ENCODE measurements at places on chromosomes 16 and 17. TPM values are rescaled to one million over a fixed set of nuclear protein-coding genes. Genes with fewer than 3 reads are reported as not detected.

ZNF785 gene
- total RNA-seq: 29.1 TPM

CBX4 gene
- 28.3 TPM for total RNA-seq

PIK3R5 gene
- 8.4 TPM for total RNA-seq

CREBBP gene
- total RNA-seq: 100 TPM

FBXW10 gene
- total RNA-seq: 0.64 TPM

SYCE1L gene
- total RNA-seq: 5.9 TPM

SSTR5 gene
- total RNA-seq: not detected

MPV17L gene
- 14.3 TPM for total RNA-seq

GLIS2 gene
- 6.7 TPM for total RNA-seq

DNA sequence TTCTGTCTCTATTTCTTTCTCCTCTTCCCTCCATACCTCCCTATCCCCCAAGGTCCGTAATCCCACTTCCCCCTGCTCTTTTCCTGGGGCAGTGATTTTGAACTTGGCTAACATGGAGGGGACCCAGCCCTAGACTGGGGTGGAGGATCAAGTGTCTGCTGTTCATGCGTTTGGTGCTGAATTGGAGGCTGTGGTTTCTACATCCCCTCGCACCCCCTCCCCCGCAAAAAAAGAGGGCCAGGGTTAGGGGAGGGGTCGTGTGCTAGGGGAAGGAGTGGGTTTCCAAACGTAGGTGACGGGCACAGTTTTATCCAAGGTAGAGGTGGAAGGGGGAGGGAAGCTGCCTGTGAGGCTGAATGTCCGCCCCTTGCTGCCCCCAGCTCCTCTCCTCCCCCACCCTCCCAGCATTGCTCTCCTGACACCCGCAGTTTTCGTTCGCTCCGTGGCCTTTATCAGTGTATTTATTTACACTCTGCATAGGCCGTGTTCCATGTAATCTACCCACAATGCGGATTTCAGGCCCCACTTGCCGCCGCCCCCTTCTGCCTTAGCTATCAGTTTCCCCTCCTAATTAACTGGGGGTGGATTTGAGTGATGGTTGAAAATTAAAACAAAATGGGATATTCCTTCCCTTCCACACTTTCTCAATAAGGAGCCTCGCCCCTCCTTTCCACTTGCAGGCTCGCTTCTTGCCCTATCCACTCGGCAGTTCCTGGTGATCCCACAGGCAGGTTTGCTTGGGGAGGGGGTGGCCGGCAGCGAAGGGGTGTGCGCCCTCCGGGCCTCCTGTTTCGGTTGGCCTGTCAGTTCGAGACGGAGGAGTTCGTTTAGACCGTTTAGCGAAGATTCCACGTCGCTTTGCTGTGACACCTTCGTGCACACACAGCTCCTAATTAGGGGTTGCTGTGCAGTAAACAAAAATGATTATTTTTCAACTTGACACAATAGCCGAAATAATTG lies 2.0 kb downstream of the GNAO1 start:
- no peak for DNase-seq

DNA sequence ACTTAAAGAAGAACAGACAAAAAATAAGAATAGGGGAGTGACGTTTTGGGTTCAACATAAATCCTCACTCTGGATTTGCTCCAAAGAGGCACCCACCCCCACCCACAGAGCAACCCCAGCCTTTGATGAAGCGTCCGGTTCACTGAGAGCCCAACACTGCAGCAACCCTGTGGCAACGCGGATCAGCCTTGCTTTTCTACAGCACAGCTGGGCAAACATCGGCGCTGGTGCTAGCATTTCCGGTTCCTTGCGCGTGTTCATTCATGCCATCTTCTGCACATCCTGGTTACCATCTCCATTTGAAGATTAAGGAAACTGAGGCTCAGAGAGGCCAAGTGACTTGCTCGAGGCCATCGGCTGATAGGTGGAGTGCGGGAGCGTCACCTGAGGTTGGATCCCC lies 8.7 kb upstream of the GINS2 start:
- no peak for DNase-seq

DNA sequence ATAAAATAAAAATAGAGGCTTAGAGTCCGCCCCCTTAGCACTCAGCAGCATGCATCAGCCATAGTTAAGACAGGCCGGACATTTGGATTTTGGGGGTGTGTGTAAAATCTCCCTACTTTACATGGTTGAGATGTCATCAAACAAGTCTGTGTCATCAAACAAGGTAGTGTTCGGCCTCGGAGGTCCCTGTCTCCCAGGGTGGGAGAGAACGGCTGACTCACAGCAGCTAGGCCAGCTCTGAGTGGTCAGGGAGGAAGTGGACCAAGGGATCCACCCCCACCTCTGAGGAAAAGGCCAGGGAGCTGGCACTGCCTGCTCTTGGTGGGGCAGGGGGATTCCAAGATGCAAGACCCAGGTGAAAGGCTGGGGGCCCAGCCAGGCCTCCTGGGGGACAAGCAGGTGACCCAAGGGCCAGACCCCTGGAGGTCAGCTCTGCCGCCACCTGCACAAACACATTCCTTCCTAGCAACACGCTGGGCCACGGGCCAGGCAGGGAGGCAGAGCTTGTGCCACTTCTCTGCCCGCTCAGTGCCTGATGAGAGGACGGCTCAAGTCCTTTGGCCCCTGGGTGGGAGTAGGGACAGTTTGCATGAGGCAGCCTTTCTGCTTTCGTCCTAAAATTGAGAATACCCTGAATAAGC lies 28.5 kb downstream of the KIFC3 start:
- no peak for DNase-seq

GRCh38 chr16:87534030-87534653 lies 41.3 kb upstream of the ZCCHC14 start:
- DNase-seq: no peak

- no peak for DNase-seq
Measured at GRCh38 chr17:76407509-76407908, 23.1 kb downstream of the SPHK1 start.

DNA sequence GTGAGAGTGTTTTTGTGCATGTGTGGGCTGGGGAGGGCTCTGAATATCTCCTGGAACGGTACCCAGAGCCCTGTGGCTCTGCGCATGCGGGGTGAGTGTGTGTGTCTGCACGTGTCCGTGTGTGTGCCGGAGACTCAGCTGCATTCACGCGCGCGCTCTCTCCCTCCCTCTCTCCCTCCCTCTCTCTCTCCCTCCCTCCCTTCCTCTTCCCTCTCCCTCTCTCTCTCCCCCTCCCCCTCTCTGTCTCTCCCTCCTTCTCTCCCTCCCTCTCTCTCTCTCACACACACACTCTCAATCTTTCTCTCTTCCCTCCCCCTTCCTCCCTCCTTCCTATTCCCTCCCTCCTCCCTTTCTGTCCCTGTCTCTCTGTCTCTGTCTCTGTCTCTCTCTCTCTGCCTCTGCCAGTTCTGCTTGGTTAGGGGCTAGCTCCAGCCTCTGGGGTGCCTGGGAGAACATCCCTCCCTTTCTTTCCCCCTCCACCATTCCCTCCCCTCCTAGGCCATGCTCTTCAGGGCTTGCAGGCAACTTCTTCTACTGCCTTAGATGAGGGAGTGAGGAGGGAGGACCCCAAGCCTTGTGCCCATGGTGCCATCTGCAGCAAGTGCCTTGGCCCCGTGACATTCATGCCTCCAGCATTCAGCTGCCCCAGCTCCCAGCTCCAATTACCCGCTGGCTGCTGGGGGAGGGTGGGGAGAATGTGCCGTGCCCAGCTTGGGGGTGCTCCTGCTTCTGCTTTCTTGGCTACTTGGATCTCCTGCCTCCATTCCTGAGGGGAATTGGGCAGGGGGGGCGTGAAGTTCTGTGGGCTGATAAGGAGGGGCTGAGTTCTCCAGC lies 6.4 kb downstream of the THRA start:
- peak; percentile 91 for DNase-seq

DNA sequence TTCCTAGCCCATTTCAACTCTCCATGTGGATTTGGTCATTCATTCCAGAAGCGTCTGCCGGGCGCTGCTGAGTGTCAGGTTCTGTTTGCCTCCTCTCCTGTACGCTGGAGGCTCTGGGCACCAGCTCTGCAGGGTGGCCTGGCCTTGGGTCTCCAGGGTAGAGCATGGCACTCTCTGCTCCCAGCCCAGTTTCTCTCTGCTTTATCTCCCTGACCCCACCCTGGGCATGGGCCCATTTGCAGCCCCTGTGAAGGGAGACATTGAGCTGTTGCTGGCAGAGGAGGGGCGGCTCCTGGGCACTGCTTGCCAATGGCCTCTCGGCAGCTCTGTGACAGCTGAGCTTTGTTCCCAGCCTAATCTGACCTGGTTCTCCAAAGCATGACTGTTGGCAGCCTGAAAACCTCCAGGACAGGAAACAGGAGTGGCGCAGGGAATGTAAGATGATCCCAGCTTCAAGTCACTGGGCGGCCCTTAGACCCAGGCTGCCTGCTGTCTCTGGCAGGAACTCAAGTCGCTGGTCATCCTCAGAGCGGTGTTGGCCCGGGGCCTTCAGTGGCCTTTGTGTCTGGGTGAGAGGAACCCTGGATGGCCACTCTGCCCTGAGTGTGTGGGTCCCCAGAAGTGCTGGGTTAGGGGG lies 146.8 kb downstream of the SEC14L1 start:
- no peak for DNase-seq

GRCh38 chr17:78461799-78462053 lies 83.3 kb downstream of the PGS1 start:
- no peak for DNase-seq

GRCh38 chr17:2485970-2486369 lies 25.7 kb downstream of the METTL16 start:
- DNase-seq: no peak

DNA sequence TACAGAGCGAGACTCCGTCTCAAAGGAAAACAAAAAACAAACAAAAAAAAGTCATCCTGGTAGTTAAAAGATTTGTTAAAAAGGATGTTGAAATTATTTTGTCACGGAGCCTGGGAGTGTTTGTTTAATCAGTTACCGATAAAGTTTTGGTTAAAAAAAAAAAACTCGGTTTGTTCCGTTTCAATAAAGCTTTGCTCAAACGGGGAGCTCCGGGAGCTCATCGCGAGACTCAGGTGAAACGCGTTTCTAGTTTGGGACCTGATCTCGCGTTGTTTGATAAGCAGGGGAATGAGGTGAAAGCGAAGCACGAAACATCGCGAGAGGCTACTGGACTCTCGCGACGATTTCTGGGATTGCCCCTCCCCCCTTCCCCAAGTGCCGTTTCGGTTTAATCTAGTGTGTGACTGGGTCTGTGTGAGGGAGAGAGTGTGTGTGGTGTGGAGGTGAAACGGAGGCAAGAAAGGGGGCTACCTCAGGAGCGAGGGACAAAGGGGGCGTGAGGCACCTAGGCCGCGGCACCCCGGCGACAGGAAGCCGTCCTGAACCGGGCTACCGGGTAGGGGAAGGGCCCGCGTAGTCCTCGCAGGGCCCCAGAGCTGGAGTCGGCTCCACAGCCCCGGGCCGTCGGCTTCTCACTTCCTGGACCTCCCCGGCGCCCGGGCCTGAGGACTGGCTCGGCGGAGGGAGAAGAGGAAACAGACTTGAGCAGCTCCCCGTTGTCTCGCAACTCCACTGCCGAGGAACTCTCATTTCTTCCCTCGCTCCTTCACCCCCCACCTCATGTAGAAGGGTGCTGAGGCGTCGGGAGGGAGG lies at the start of gene CDK12:
CDK12 (plus strand) TSS at position 374 of the 813 bp plus-strand sequence. CDS start 586 bp downstream, outside the sequence.
- peak; percentile 91 for DNase-seq

DNA sequence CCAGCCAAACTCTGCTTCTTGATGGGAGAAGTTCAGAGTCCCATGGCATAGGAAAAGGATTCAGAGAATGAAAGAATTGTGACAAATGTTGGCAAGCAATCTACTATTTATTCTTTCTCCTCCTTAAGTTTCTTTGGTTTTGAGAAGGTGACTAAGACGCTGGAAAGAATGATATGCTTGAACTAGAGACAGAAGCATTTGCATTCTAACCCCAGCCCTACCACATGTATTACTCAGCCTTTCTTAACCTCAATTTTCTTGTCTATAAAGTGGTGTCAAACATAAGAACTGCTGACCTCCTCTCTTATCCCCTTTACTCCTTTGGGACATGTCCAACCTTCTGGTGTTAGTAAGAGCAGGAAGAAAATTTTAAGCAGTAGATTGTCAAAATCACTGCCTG lies 124.7 kb downstream of the HS3ST2 start:
- DNase-seq: no peak

DNA sequence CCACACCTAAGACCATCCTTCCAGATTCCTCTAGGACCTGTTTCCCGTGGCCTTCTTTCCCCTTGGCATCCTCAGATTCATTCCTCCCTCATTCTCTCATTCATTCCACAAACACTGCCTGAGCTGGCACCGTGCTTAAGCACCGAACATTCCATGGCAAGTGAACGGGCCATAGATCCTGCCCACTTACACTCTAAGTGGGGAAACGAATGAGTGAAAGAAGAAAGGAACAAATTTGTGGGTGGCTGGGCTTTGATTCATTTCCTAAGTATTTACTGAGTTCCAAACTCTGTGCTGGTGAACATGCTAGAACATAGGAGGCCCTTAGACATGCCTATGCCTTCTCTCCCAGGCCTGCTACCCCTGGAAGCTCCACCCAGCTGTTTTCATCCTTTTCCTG lies 30.0 kb downstream of the SRCIN1 start:
- no peak for DNase-seq

DNA sequence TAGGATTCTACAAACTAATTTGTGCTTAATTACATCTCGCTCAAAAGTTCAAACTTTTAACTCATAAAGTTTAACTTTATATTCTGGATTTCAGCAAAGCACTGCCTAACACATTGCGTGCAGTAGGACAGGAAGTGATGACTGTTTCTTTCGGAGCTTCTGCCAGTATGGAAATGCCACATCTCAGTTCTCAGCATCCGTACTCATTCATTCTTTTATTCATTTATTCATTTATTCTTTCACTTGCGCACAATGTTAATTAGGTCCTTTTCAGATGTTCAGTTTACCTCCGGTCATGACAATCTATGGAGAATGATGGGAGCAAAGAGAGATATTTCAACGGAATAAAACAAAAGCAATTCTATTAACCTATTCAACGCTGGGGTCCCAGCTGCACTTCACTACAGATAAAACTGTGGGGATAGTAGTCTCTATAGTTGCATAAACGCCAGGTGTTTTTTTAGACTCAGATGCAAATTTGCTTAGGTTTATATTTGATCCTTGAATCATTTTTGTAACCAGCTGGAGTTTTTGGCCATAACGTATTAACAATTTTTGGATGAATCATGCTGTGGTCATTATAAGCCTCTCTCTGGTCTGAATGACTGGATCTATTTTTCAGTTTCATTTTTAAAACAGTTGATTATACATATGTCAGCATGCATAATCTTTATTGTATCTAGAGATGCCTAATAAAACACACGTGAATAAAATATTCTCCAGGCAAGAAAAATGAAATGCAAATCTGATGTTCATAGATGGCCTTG lies 143.9 kb downstream of the KCNJ2 start:
- no peak for DNase-seq

GRCh38 chr16:80117556-80118130 lies 423.1 kb upstream of the DYNLRB2 start:
- DNase-seq: no peak

DNA sequence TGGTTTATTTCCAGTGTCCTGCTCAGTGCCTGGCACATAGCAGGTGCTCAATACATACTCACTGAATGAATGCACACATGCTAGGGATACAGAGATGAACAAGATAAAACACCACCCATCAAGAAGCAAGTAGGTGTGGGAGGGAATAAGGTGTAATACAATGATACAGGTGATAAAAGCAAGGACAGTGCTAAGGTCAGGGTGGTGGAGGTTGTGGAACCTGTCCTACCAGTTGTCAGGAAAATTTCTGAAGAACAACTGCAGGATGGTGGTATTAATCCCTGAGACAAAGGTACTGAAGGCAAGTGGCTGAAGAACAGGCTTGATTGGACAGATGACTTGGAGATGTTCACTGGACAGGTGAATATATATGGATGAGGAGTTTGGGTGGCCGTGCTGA lies 1.8 kb downstream of the KNOP1 start:
- DNase-seq: no peak

- no peak for DNase-seq
Measured at GRCh38 chr17:82732118-82732743, 3.2 kb upstream of the FN3K start.

Measured in dorsolateral prefrontal cortex (tissue), 122 donors.